Cardiac fibroblast (primary cell): ENCODE measurements at places on chromosomes 16 and 17.

DNA sequence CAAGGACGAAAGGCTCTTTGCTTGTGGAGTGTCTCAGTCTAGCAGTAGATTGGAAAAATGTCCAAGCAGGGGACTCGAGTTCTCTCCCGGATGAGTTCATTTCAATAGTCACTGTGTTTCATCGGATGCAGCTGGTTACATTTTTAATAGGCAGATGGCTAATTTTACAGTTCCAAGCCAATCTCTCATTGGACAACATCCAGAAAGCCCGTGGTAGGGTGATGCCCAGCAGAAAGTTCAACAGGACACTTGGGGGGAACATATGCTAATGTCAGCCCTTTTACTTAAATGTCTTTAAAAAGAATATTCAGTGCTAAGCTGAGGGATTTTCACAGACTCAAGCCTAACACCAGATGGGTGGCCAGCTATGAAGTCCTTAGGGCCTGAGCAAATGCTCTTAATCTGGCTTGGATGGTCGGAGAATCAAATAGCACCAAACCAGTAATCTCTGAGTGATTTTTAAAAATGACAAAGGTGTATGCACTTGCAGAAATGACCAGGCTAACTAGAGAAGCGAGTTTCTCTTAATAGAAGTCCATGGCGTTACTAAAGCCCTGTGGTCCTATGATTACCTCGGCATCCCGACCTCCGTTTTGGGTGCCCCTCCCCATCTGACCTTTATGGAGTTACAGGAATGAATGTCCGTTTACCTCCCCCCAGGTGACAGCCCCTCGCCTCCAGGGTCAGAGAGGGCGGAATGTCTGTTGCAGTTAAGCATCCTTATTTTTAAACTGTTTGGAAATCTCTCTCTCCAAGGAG is 289.2 kb upstream of the SALL1 start:
- DNase-seq = no peak

- DNase-seq = no peak
Measured at GRCh38 chr17:40980117-40980516, 4.0 kb downstream of the KRT40 start.

GRCh38 chr17:69579961-69580677 is 165.6 kb downstream of the MAP2K6 start:
- DNase-seq = no peak

GRCh38 chr16:825341-826061 is 25.0 kb upstream of the GNG13 start:
- DNase-seq = no peak

GRCh38 chr17:42132941-42133340 is 10.3 kb downstream of the HSPB9 start:
- DNase-seq = peak; percentile 70

GRCh38 chr17:38730526-38731379 is 612 bp downstream of the CISD3 start:
- DNase-seq = peak; percentile 66

DNA sequence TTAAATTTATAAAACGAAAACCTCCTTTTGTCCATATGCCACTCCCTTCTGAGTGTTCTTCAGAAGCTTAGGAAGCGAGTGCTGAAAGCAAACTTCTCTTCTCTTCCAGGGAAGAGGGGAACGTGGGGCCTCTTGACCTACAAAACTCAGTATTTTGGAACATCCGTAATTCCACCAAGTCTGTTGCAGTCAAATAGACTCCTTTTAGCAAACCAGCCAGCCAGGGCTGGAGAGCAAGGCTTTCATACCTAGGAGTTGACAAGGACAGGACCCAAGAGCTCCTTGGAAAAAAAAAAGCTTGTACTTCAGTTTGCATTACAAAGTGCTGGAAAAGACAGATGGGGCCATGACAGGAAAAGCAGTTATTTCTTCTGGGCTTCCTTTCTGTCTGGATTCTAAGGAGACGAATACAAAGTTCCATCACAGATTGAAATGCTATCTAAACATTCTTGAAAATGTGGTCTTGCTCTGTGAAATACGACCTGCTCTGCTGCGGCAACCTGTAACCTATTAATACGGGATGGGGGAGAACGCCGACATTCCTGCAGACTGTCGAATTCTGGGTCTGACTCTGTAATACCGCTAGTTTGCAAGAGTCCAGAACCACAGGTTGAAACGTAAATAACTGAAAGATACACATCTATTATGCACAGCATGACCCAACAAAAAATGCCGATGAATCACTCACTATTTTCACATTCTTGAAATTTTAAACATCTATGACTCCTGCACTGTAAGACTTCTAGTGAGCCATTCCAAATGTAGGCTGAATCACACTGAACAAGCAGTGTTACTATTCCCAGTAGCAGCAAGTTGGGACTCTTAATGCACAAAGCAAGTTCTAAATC is 20.6 kb downstream of the VPS53 start:
- peak; percentile 83 for DNase-seq

DNA sequence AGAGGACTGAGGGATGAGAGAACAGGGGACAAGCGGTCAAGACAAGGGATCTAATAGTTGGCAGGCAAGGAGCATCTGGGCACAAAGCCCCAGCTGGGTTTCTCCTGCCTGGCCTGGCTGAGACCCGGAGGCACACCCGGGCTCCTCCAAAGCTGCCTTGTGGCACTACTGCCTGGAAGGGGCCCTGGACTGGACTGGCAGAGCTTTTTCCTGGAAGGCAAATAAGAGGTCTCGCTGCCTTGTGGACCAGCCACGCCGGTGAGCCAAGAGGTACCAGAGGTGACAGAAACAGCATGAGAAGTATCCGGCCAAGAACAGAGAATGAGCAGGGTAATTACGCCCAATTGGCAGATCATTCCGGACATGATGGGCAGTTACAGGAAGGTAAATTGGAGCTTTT is 64.6 kb downstream of the GTF3C1 start:
- DNase-seq = no peak

DNA sequence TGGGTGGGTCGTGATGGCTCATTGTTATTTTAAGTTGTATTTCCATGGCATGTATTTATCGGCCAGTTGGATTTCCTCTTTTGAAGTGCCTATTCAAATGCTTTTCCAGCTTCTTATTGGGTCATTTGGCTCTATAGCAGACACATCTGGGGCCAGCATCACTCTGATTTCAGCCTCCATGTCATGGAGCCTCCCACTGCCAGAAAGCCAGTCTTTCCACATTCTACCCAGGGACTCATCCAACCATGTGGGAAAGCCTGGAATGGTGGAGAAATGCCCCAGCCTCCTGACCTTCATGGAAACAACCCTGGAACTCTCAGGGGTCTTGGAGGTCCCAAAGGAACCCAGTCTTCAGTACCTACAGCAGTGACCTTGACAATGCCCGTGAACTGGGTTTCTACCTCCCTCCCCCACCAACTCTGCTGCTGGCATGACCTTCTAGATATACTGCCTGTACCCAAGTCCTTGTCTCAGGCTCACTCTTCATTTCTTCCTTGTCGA is 33.8 kb upstream of the ADGRG1 start:
- no peak for DNase-seq

DNA sequence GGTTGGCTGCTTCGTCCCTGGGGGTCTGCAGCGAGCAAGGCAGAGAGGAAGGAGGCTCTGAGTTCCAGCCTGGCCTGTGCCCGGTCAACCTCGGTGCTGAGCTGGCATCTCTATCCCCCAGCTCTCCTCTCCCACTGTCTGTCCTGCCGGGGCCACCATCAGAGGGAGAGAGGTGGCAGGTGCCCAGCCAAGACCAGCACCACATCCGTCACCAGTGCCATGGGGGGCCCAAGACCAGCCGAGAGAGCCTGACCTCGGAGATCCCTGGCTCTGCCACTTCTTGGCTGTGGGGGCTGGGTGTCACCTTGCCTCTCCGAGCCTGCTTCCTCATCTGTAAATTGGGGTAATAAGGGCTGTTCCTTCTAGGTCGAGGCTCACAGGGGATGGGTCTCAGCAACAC is 560 bp upstream of the P2RX1 start:
- DNase-seq = no peak

- DNase-seq = no peak
Measured at GRCh38 chr17:41728056-41728455, 6.4 kb downstream of the HAP1 start.

DNA sequence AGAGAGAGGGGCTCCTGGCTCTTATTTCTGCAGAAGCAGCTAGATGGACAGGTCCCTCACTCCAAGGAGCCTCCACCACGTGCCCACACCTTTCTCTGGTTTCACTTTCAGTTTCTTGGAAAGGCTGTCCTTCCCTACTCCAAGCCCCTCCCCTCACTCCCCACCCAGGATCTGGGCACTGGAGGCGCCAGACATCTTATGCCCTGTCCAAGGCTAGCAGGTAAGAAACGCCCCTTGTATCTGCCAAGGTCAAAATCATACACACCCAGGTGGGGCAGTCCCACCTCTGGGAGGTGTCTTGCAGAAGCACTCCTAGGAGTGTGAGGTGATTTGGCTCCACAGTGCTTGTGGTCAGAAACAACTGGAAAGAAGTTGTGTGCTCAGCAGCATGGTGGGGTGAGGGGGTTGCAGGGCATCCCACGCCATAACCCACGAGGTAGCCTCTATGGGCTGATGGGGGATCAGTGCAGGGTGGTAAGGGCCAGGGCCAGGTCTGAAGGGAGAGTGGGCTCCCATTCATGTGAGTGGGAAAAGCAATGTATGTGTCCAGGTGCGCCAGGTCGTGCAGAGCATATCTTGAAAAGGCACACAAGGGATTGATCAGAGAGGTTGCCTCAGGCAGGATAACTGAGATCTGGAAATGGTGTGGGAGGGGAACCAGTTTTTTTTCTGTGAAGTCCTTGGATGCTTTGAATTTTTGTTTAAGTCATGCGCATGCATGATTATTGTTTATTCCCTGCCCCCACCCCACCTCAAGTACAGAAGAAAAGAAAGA is 31.8 kb upstream of the PRM1 start:
- peak; percentile 55 for DNase-seq
